ENCODE measurements at places on chromosomes 3 and 15.

GRCh38 chr15:66652806-66653205 lies 49.2 kb upstream of the SMAD6 start:
- DNase-seq, result no peak

DNA sequence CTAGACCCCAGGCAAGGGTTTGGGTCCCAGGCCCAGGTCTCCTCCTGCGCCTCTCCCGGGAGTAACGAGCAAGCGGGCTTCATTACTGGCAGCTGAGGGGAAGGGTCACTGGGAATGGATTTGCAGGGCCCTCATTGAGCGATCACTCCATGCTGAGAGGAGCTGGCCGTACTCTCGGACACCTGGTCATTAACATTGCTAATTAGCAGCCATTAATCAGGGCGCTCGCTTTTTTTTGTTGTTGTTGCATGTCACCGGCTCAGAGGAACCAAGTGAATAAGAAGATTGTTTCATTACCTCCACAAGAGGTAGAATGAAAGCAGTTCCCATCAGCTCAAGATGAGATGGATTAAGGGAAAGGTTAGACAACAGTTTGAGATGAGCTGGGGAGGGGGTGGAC lies 293.0 kb upstream of the ATP11B start:
- peak; percentile 74 for DNase-seq

DNA sequence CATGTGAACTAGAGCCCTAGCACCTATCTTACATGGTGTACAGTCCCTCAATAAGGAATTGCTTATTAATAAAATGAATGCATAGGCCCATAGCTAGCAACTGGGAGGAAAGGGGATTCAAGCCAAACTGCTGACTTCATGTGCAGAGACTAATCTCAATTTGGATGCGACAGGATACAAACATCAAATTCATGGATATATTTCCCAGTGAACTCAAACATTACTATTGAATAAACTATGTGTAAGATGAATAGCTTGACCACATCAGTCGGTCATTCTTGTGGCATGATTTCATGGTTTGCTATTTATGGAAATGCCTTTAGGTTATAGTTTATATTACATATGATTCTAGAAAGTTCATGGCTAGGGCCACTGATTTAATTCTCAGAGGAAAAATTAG lies 268.6 kb upstream of the SLITRK3 start:
- DNase-seq, result no peak

DNA sequence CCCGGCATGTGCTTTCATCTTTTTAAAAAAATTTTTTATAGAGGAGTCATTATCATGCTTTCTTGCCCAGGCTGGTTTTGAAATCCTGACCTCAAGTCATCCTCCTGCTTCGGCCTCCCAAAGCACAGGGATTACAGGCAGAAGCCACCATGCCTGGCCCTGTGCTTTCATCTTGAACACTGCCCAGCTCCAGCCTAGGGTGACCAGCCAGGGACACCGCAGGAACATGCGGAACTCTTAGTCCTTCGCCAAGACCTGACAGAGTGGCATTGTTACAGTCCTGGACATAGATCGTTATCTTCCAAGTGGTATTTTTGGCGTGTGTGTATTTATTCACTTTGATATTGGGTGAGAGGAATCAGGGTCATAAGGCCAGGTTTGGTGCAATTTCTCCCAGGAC lies 7.9 kb upstream of the FURIN start:
- DNase-seq, result no peak

DNA sequence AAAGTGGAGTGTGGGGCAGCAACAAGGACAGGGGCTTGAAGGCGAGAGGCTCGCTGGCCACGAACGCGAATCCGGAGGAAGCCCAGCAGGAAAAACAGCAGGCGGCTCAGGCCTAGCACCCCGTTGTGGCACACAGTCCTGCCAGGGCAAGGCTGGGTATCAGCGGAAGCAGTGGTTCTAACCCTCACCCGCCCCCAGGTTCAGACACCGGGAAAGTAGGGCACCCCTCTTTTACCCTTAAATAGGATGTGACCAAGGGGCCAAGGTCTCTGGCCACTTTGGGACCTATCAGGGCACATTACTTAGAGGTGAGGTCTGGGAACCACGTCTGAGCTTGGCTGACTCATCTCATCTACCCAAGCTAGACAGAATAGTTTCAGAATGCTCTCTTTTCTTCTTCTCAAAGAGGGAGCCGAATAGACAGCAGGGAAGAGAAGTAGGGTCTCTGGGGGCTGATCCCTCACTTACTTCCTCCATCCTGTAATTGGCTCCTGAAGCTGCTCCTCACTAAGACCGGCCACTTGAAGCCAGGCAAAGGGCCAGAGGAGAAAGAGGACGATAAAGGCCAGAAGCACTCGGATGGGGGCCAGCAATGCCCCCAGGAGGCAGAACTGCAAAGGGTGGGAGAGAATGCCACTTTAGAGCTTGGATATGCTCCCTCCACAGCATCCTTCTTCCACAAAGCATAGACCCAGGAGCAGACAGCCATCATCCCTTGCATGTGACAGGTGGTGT lies 1.7 kb downstream of the LPCAT4 start:
- no peak for DNase-seq

DNA sequence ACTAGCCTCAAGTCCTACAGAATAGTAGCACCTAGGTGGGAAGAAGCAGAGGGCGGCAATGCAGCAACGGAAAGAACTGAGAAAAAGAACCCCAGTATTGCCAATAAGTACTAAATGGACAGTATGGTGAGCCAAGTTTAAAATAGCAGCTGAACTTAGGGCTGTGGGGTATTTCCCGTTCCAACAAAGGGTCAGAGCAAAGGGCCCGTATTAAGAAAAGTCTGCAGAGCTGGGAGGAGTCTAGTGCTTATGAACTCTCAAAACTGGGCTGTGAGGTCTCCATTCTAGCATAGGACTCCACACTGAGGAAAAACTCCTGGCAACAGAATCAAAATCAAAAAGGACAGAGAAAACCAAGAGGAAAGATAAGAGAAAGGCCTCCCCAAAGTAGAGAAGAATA lies 250.7 kb downstream of the FOXP1 start:
- DNase-seq, result no peak
